Stimulated activated CD4-positive, alpha-beta T cell treated with anti-CD3 and anti-CD28 coated beads, Interleukin-15, amount 100 ng/mL, for 24 hours (primary cell): ENCODE measurements at places on chromosomes 7 and 10.
A peak's percentile ranks its signal among the peaks of the same experiment; 100 is the strongest.

- DNase-seq = no peak
Observed at GRCh38 chr7:69553190-69553589, 45.1 kb upstream of the AUTS2 start.

- DNase-seq = no peak
Observed at GRCh38 chr10:124739986-124740368, 4.2 kb downstream of the FAM53B start.

- DNase-seq = no peak
Observed at GRCh38 chr7:155594961-155595366, 48.6 kb upstream of the CNPY1 start.

GRCh38 chr10:5292196-5292735 lies 72.5 kb upstream of the UCN3 start:
- peak; percentile 58 for DNase-seq

DNA sequence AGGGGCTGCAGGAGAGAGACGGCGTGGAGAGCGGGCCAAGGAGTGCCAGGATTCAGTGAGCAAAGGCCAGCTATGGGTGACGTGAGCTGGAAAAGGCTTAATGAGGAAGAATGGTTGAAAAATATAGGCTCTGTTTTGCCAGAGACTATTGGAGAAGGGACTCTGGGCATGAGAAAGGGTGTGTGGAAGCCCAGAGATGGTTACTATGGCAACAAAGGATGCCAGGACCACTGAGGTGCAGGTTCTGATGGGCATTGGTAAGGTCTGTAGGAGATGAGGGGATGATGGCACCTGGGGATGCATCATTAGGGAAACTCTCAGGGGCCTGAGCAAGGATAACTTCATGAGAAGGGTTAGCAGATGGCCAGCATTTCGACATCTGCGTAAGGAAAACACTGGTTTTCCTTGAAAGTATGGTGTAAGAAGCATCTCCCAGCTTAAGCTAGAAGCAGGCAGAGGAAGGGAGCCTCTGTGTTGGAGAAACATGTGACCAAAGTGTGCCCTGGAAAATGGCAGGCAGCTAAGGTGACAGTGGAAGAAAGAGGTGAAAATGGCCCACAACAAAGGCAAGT lies 21.6 kb upstream of the FAM180A start:
- no peak for DNase-seq

- no peak for DNase-seq
Observed at GRCh38 chr10:29840516-29841276, 205.9 kb upstream of the SVIL start.

GRCh38 chr10:130398090-130398994 lies 262.2 kb downstream of the GLRX3 start:
- no peak for DNase-seq

DNA sequence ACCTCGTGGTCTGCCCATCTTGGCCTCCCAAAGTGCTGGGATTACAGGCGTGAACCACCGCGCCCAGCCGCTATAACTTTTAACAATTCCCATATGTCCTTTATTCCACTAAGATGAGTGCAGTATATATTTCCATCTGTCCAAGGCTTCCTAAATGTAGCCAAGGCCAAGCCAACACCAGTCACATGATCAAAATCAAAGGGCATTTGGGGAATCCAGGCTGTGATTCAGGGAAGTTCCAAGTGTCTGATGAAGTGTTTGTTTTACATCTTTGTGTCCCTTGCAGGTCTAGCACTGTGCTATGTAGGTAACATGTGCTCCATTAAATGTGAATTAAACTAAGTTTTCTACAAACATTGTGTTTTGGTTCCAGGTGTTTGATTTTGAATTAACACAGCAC lies 20.8 kb downstream of the AKR1E2 start:
- DNase-seq = no peak

DNA sequence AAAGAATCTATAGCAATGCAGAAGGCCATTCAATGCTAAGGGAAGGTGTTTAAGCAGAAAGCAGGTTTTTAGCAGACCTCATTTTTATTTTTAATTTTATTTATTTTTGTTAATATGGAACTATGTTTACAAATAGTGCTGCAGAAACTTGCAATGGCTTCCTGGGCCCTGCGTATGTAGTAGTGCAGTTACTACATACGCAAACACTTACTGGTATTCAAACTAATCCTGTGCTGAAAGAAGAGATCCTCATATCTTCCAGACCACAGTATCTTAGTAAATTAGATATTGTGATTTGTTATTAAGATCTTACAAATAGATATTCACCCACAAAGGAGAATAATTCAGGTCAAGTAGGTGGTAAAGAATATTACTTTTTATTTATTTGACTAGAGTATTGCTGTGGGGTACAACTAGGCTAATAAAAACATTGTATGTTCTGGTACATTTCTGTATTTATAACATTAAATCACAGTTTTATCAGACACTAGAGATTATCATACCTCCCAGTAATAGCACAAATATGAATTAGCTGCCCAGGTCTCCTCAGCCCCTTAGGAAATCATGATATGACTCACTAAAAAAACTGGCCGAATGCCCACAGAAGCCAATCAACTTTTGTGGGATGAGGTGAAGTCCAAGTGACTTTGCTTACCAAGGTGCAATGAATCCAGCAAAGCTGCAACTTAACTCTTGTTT lies 57.6 kb downstream of the RNLS start:
- DNase-seq = no peak

DNA sequence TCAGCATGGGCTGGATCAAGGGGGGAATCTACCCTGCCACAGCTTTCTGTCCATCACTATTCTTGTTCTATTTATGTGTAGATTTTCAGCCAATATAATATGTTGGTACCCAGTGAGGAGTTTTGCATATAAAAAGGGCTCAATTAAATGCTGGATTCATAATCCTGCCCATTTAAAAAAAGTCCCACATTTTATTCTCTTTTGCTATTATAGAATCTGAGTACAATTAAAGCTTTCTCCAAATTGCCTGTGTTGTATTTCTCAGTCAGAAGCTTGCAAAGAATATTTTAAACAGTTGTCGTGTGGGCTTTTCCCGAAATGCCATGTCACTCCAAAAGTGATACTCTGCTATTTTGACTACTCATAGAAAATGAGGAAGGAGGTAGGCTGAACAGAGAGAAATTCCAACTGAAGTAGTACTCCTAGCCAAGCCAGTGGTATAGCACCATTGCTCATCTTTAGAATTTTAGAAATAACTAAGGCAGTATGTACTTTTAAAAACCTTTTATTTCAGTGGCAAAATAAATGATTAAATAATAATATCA lies 108.3 kb upstream of the HDAC9 start:
- DNase-seq = no peak

- no peak for DNase-seq
Observed at GRCh38 chr7:146146831-146147486, 30.4 kb downstream of the CNTNAP2 start.

- no peak for DNase-seq
Observed at GRCh38 chr7:151125470-151125845, 39.2 kb downstream of the AGAP3 start.

DNA sequence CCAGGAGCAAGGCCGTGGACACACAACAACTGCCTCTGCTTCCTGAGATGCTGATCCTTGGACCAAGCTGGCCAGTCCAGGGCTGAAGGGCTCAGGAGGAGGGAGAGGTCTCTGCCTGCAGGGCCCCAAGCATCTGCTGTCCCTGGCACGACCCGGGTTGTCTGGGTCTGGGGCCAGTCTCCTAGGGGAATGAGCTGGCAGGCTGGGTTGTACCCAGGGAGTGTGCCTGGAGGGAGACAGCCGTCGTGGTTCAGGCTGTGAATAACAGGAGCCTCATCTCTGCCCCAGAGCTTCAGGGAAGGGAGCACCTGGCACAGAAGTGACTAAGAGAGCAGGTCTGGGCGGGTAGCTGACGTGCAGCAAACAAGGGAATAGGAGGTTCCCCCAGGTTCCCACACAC lies 17.9 kb upstream of the SERPINE1 start:
- DNase-seq = no peak

GRCh38 chr10:95650232-95650631 lies 6.3 kb downstream of the ALDH18A1 start:
- DNase-seq = no peak

- DNase-seq = peak; percentile 25
Observed at GRCh38 chr10:32982911-32983909, 25.2 kb upstream of the ITGB1 start.

DNA sequence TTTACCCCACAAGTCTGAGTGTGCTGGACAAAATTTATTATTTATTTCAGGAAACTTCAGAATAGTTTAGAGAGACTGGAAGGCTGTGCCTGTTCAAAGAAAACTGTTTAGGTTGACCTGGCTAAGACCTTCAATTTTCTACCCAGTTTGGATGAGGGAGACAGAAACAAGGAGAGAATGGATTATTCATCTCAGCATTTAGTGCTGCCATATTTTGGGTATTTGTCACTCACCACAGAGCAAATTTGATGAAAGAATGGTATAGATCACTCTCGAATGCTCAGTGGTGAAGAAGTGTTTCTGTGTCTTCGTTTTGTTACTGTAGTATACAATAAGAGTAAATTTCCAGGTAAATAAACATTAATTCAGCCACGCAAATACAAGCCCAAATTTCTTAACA lies 71.8 kb downstream of the SEMA3C start:
- DNase-seq = no peak

DNA sequence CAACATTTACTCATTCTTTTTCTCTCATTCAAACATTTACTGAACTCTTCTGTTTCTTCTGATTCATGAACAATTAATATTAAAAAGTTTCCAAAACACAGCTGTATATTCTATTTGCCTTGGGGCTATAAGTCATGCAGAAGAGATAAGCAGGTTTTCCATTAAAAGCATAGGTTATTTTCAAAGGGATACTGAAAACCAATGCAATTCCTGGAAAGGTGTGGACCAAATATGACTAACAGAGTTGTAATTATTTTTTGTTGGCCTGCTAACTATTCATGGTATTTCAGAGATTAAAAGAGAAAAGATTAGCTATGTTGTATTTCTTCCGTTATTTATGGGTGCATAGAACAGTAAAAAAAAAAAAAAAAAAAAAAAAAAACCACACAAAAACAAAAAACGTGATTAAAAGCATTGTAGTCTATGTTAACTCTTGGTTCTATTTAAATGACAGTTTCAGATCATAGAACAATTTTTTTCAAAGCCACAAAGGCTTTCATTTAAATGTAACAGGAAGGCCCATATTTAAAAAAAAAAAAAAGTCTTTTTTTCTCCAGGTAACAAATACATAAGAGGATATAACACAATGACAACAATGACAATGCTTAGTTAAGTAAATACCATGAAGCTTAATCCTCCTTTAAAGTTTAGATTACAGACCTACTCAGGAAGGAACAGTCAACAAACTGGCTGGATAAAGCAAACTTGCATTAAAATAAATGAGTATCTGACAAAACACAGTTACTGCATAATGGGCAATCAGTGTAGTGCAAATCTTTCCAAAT lies 1042.9 kb downstream of the GATA3 start:
- DNase-seq = no peak

GRCh38 chr10:1169981-1170866 lies 114.0 kb downstream of the WDR37 start:
- DNase-seq = no peak

GRCh38 chr7:12229046-12229445 lies 18.0 kb downstream of the TMEM106B start:
- no peak for DNase-seq

DNA sequence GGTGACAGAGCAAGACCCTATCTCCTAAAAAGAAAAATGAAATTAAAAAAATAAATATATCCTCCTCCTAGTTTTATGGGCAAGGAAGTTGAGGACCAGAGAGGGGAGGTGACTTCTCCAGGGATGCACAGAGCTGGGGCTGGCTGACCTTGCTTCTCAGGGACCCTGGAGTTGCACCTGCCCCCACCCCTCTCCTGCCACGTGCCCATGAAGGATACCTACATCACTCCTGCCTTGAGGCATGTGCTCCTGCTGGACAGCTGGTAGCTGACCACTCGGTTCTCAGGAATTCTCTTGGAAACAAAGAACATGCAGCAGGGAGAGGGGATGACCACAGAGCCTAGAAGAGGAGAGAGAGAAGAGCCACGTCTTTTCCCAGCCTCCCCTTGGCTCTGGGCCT lies 522 bp downstream of the CCL24 start:
- DNase-seq = no peak

DNA sequence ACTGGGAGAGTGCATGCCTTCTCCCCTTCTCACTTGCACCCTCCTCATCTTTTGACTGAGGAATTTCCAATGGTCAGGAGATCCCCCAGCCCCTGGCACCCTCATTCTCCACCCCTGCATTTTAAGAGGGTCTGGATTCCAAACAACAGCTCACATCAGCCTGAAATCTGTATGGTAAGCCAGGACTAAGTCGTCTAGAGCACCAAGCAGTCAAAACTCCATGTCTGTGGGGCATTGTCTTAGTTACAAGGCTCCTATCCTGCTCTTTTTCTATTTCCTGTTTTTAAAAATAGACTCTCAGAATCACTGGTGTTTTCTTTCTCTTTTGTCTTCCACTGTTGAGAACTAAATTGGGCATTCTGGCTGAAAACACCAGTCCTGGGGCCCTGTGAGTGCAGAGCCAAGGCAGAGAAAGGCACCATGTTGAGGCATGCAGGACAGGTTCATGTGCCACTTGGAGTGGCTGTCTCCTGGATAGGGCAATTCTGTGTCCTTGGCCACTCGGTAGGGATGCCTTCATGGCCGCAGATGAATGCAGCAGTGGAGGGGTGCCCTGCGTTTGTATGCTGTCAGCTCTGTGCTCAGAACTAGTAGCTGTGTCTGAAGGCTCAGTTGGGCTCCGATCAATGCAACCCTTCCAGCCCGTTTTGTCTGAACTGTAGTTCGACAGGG lies 216.6 kb upstream of the YAE1 start:
- no peak for DNase-seq

DNA sequence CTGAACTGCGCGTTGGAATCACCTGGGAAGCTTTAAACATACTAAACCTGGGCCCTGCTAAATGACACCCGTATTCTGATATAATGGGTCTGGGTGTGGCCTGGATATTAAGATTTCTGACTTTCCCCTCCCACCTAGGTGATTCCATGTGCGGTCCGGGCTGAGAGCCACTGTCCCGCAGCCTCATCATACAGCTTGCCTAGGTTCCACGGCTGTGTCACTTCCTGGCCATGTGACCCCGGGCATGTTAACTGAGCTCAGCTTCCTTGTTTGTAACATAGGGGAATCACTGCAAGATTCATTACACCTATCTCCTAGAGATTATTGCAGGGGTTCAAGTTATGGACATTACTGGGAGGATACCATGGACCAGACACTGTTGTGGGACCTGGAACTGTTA lies 472.7 kb upstream of the GALNT17 start:
- no peak for DNase-seq
